ENCODE measurements at places on chromosomes 16 and 17.

GRCh38 chr16:20933589-20933988, 33.0 kb downstream of the LYRM1 start:
- H3K4me3 ChIP-seq = no peak overlapping the region
- DNase-seq = no peak
- no peaks in the 10 kb centered on the region for H3K27me3 ChIP-seq
- H3K27ac ChIP-seq = no peak overlapping the region
- no peaks in the 10 kb centered on the region for H3K4me1 ChIP-seq

- no peak overlapping the region for H3K4me3 ChIP-seq
- no peak for DNase-seq
- no peaks in the 10 kb centered on the region for H3K27me3 ChIP-seq
- H3K27ac ChIP-seq = no peak overlapping the region
- no peaks in the 10 kb centered on the region for H3K36me3 ChIP-seq
Observed at GRCh38 chr16:70476272-70477020, 22.1 kb downstream of the FCSK start.

DNA sequence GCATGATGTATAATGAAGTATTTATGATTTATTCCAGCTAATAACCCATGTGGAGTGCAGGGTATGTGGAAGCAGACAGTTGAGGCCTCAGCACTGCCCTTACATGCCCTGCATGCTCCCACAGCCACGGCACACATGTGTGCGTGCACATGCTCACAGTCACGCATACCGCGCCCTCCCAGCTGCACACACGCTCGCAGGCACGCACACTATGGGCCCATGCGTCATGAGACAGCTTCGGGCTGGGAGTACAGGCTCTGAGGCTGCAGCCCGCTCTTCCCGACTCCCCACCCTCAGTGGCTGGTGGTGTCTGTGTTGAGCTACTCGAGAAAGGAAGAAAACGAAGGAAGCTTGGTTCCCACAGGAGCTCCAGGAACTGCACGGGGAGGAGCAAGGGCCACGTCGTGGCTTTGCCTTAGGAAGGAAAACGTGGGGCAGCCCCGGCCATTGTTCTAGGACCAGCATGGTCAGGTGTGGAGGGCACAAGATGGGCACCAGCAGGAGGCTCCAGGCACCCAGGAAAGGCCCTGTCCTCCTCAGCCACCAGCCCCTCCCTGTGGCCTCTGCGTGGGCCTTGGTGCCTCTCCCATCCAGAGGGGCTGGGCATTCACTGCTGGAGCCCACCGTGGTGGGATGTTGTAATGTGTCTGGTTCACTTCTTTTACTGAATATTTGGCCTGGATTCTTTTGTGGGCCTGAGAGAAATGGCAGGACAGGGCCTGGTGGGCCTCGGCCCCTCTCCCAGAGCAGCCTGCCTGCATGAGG, 27.5 kb upstream of the CDH15 start:
- H3K4me1 ChIP-seq = no peaks in the 10 kb centered on the region
- H3K4me3 ChIP-seq = no peak overlapping the region
- H3K27ac ChIP-seq = no peak overlapping the region

DNA sequence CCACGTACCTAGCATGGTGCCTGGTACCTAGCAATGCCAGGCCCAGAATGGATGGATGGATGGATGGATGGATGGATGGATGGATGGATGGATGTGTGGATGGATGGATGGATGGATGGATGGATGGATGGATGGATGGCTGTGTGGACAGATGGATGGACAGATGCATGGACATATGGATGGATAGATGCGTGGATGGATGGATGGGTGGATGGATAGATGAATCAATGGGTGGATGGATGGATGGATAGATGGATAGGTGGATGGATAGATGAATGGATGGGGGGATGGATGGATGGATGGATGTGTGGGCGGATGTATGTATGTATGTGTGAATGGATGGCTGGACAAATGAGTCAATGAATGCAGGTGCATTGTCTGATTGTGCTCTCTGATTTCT, 12.6 kb downstream of the GPR139 start:
- H3K4me1 ChIP-seq = no peaks in the 10 kb centered on the region
- no peak overlapping the region for H3K27ac ChIP-seq
- H3K4me3 ChIP-seq = no peak overlapping the region
- H3K27me3 ChIP-seq = no peaks in the 10 kb centered on the region
- H3K36me3 ChIP-seq = no peaks in the 10 kb centered on the region

GRCh38 chr17:6245301-6246177, 175.4 kb downstream of the WSCD1 start:
- H3K36me3 ChIP-seq = no peaks in the 10 kb centered on the region
- H3K27ac ChIP-seq = no peak overlapping the region

DNA sequence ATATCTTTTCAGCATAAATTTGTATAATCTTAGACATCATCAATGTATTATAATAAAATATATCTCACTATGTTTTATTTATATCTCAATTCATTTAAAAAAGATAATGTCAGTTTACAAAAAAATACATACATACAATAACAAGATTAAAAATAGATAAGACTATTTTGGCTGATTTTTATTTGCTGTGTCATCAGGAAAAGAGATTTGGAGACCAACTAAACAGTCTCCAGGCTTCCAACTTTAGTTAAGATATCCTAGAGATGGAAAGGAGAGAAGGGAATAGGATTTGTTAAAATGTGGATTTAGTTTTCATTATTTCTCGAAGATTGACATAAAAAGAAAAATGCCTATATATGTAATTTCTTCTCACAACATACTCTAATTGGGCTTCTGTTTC, 433.8 kb upstream of the TOM1L1 start:
- no peaks in the 10 kb centered on the region for H3K4me1 ChIP-seq
- no peak for DNase-seq
- H3K27ac ChIP-seq = no peak overlapping the region
- no peaks in the 10 kb centered on the region for H3K27me3 ChIP-seq
- no peaks in the 10 kb centered on the region for H3K36me3 ChIP-seq

GRCh38 chr16:84421081-84421937, 53.0 kb downstream of the ATP2C2 start:
- H3K36me3 ChIP-seq = no peaks in the 10 kb centered on the region
- no peak overlapping the region for H3K27ac ChIP-seq
- H3K27me3 ChIP-seq = no peaks in the 10 kb centered on the region
- H3K4me3 ChIP-seq = no peak overlapping the region
- no peaks in the 10 kb centered on the region for H3K4me1 ChIP-seq

DNA sequence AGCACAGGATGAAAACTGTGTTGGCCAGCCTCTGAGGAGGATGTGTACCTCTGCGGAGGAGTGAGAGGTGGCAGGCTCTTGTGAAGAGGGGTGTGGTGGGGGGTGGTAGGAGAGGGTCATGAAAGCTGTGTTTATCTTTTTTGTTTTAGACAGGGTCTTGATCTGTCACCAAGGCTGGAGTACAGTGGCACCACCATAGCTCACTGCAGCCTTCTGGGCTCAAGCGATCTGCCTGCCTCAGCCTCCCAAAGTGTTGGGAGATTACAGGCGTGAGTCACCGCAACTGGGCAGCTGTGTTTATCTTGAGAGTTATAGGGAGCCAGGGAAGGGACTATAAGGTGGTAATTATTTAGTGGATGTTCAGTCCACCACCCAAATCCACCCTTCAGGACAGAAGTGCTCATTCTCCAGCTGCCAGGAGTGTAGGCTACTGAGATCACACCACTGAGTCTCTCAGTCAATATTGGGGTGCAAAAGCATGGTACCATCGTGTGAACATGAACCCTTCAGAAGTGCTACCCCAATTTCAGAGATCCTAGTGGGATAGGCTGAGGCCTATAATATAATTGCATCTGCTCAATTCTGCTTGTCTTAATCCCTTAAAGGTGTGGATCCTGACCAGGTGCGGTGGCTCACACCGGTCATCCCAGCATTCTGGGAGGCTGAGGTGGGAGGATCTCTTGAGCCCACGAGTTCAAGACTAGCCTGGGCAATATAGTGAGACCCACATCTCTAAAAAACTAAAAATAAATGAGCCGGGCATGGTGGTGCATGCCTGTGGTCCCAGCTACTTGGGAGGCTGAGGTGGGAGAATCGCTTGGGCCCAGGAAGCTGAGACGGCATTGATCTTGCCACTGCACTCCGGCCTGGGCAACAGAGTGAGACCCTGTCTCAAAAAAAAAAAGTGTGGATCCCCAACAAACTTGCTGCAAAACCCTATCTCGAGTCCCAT, 788 bp upstream of the EXOC3L1 start:
- DNase-seq = no peak
- peaks cover 18% of the 10 kb centered on the region for H3K36me3 ChIP-seq
- no peak overlapping the region for H3K27ac ChIP-seq
- H3K27me3 ChIP-seq = no peaks in the 10 kb centered on the region
- no peaks in the 10 kb centered on the region for H3K4me1 ChIP-seq

GRCh38 chr17:44971776-44972483, 3.8 kb upstream of the C1QL1 start:
- H3K27ac ChIP-seq = no peak overlapping the region
- no peak overlapping the region for H3K4me3 ChIP-seq
- H3K27me3 ChIP-seq = no peaks in the 10 kb centered on the region
- H3K36me3 ChIP-seq = no peaks in the 10 kb centered on the region

- peak; percentile 74 for DNase-seq
- no peaks in the 10 kb centered on the region for H3K36me3 ChIP-seq
- peaks cover 23% of the 10 kb centered on the region for H3K4me1 ChIP-seq
- no peaks in the 10 kb centered on the region for H3K27me3 ChIP-seq
Observed at GRCh38 chr17:48611681-48612455, 1.1 kb upstream of the HOXB7 start.

GRCh38 chr17:50909765-50910605, 43.8 kb upstream of the TOB1 start:
- H3K4me1 ChIP-seq = peaks cover 12% of the 10 kb centered on the region
- DNase-seq = no peak
- peak overlapping the region; percentile 6 for H3K27ac ChIP-seq
- no peaks in the 10 kb centered on the region for H3K36me3 ChIP-seq
- H3K4me3 ChIP-seq = no peak overlapping the region

DNA sequence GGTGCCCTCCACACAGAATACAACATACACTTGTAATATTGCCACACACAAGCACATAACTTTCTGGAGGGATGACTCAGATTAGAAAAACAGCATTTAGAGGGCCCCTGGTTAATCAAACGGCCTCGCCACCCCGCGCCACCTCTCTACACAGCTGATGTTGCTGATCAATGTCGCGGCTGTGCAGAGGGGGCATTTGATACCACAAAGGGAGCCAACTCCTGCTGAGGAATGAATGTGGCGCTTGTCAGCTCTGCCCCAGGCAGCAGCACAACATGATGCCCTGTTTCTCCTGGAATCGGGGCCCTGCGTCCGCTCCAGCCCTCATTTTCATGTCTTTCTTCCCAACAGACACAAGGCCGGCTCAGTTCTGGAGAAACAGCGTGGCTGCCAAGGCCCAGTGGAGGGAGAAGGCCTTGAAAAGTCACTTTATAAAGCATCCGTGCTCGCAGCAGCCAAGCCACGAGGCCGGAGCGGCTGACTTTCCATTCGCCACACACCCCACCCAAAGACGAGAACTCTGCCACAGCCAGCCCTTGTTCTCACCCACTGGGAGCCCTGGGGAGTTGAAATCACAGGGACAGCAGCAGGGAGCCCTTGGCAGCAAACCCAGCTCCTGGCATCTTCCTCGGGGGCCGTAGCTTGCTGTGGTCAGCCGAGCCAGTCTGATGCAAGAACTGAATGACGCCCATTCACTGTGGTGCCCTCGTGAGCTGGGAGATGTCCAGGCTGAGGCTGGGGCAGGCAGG, 65.6 kb downstream of the XYLT1 start:
- no peak overlapping the region for H3K4me3 ChIP-seq
- H3K4me1 ChIP-seq = no peaks in the 10 kb centered on the region
- no peak for DNase-seq
- H3K27me3 ChIP-seq = no peaks in the 10 kb centered on the region

GRCh38 chr17:814371-814770, 32.2 kb downstream of the MRM3 start:
- H3K27me3 ChIP-seq = no peaks in the 10 kb centered on the region
- no peak overlapping the region for H3K4me3 ChIP-seq
- no peak overlapping the region for H3K27ac ChIP-seq
- H3K36me3 ChIP-seq = no peaks in the 10 kb centered on the region
- no peak for DNase-seq
